ENCODE measurements at places on chromosomes 2 and 18. TPM values are rescaled to one million over a fixed set of nuclear protein-coding genes. Genes with fewer than 3 reads are reported as not detected.

The D2HGDH gene
- 29.4 TPM for total RNA-seq

DNA sequence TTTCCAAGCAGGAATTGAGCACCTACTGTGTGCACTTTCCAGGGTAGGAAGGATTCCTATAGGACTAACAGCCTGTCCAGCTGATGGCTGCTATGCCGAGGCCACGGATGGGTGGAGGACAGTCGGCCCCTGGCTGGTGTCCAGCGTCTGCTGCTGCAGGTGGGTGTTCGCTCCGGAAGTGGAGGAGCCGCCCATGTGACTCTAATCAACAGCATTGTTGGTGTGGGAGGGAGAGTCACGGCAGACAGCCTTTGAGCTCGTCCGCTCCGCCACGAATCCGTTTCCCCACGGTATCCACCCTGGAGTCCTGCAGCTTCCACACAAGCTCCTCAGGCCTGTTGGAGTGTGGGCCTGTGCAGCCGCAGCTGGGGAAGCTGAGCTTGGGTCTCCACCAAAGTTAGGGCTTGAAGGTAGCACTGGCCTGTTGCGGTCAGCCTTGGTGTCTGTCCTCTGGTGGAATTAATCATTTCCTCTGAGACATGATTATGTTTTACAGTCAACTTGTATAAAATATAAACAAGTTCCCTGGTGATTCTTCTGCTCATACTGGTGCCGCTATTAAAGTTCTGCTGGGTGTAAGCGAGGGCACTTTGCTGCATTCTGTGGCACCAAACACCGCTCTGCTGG is 185.9 kb upstream of the TPO start:
- H3K36me3 ChIP-seq: no peaks in the 10 kb centered on the region
- no peak overlapping the region for H3K27ac ChIP-seq
- H3K27me3 ChIP-seq: no peaks in the 10 kb centered on the region

The CRACDL gene
- 17.8 TPM for total RNA-seq

The SNORC gene
- total RNA-seq: 0.53 TPM

- DNase-seq: no peak
- H3K27ac ChIP-seq: peak overlapping the region; percentile 4
- H3K27me3 ChIP-seq: no peaks in the 10 kb centered on the region
- peaks cover 33% of the 10 kb centered on the region for H3K4me1 ChIP-seq
- H3K36me3 ChIP-seq: no peaks in the 10 kb centered on the region
These were observed 8.1 kb downstream of the TEX44 start for GRCh38 chr2:231600619-231601355.

- no peak for DNase-seq
- H3K4me1 ChIP-seq: peaks cover 24% of the 10 kb centered on the region
- H3K27ac ChIP-seq: no peak overlapping the region
- H3K36me3 ChIP-seq: peaks cover 7% of the 10 kb centered on the region
- no peak overlapping the region for H3K4me3 ChIP-seq
- no peaks in the 10 kb centered on the region for H3K27me3 ChIP-seq
These were observed 19.7 kb downstream of the CYRIA start for GRCh38 chr2:16645775-16646559.

The PDE1A gene
- total RNA-seq: 5.2 TPM

The PRKAG3 gene
- total RNA-seq: not detected

The TTC39C gene
- 14.6 TPM for total RNA-seq

GRCh38 chr2:118350621-118351020 is 262.4 kb downstream of the INSIG2 start:
- no peak for DNase-seq
- H3K4me1 ChIP-seq: no peaks in the 10 kb centered on the region
- H3K27me3 ChIP-seq: no peaks in the 10 kb centered on the region
- no peak overlapping the region for H3K27ac ChIP-seq

GRCh38 chr2:159160954-159161353 is 125.5 kb downstream of the WDSUB1 start:
- H3K36me3 ChIP-seq: peaks cover 21% of the 10 kb centered on the region
- no peak for DNase-seq
- no peak overlapping the region for H3K4me3 ChIP-seq
- H3K27me3 ChIP-seq: no peaks in the 10 kb centered on the region
- peaks cover 34% of the 10 kb centered on the region for H3K4me1 ChIP-seq

GRCh38 chr18:36511791-36512352 is 214.4 kb downstream of the FHOD3 start:
- no peaks in the 10 kb centered on the region for H3K27me3 ChIP-seq
- no peak overlapping the region for H3K27ac ChIP-seq

DNA sequence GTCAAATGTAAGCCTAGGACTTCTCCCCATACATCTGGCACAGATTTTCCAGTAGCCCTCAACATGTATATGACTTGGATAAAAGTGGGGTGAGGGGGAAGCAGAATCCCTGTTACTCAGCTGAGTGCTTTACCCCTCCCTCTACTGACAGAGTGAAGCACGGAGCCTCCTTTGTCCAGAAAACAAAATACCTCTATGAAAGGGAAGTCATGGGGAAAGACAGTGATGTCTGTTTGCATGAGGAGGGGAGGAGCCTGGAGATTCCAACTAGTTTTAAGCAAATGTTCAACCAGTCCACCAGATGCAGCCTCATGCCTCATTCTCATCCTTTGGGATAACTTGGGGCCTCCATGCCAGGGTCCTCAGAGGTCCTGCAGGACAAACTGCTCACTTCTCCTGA is 203.9 kb downstream of the SMAD2 start:
- no peak overlapping the region for H3K27ac ChIP-seq
- peaks cover 5% of the 10 kb centered on the region for H3K27me3 ChIP-seq
- no peaks in the 10 kb centered on the region for H3K36me3 ChIP-seq
- no peak for DNase-seq
- H3K4me1 ChIP-seq: no peaks in the 10 kb centered on the region

- H3K36me3 ChIP-seq: no peaks in the 10 kb centered on the region
- DNase-seq: no peak
- H3K4me1 ChIP-seq: no peaks in the 10 kb centered on the region
- no peak overlapping the region for H3K4me3 ChIP-seq
- no peak overlapping the region for H3K27ac ChIP-seq
These were observed 47.4 kb upstream of the CDCA7 start for GRCh38 chr2:173307293-173307692.

GRCh38 chr2:89833116-89833779 is 1141.8 kb downstream of the RPIA start:
- DNase-seq: no peak
- no peak overlapping the region for H3K27ac ChIP-seq
- H3K4me1 ChIP-seq: no peaks in the 10 kb centered on the region
- no peaks in the 10 kb centered on the region for H3K36me3 ChIP-seq
- H3K27me3 ChIP-seq: no peaks in the 10 kb centered on the region

- H3K4me3 ChIP-seq: no peak overlapping the region
- DNase-seq: no peak
These were observed 349.0 kb upstream of the PKDCC start for GRCh38 chr2:41698678-41699422.

The TFCP2L1 gene
- 19.2 TPM for total RNA-seq

GRCh38 chr2:234344012-234344411 is 152.9 kb downstream of the ARL4C start:
- H3K27ac ChIP-seq: no peak overlapping the region
- no peak for DNase-seq
- H3K4me1 ChIP-seq: no peaks in the 10 kb centered on the region
- H3K4me3 ChIP-seq: no peak overlapping the region

The NXPH2 gene
- total RNA-seq: not detected
